ENCODE measurements at places on chromosomes 11 and 22. TPM values are rescaled to one million over a fixed set of nuclear protein-coding genes. Genes with fewer than 3 reads are reported as not detected.

The PATE1 gene
- total RNA-seq = not detected

GRCh38 chr11:13163158-13163557 is 114.4 kb upstream of the BMAL1 start:
- no peak for DNase-seq

- no peak for DNase-seq
Measured at GRCh38 chr11:55970935-55971334, 1.2 kb upstream of the OR10AG1 start.

DNA sequence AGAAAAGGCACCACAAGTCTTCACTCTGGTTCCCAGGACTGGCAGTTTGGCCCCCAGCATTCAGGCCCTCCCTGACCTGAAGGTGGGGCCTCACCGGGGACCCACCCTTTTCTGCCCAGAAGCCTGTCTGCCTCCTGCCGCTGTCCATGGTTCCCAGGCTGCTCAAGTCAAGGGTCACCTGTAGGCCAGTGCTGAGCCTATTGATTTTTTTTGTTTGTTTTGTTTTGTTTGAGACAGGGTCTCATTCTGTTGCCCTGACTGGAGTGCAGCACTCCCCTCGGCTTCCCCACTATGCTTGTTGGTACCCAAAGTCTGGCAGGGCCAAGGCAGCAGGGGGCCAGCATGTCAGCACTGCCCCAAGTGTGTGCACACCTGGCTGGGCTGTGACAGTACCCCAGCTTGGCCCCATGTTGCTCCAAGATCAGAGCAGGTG is 11.0 kb upstream of the MED17 start:
- no peak for DNase-seq

DNA sequence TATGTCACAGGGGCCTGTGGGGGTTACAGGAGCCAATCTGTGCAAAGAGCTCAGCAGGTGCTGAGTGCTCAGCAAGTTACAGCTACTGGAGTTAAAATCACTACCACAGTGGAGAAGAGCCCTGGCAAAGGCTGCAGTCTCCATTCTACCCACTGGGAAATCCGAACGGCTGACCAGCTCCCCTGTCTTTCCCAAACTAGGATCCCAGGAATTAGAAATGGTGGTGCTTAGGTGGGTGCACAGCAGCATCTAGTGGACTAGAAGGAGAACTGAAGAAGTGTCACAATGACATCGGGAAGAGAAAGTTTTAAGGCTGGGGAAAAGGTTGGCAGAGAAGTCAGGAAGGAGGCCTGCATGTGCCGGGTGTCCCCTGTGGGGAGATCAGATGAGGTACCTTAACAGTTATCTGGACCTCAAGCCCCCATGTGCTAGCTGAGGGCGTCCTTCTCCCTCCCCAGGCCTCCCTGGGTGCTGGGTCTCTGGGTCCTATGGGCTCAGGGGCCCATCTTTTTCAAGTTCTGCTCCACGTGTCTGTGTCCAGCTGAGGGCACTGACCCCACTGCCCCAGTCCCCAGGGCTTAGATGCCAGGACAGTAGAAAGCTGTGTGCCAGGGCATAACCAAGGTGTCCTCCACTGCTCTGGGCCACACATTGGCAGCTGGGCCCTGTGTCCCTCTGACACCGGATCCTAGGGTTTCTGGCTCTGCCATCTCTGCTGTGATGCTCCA is 1.9 kb downstream of the PIWIL3 start:
- DNase-seq = no peak

DNA sequence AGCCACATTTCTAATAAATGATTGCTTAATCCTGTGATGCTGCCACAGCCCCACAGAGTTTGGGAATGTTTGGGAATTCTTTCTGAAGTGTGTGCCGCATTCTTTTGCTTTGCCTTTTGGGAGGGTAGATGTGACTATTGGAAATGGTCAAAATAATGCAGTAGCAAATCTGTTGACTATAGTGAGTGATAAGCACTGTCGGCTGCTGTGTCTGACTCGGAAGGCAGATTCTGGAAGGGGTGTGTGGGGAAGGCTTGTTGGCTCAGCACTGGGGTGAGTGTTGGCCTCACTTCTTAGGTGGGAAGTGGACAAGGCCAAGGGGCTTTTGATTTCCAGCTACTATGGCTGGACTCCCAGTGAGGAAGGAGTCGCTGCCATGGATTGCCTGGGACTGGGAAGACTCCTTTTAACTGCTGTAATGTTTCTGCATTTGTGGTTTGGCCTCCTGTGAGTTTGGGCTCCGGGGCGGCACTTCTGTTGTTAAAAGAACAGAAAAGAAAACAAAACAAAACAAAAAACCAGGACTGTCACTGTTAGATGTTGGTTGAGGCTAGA is 20.1 kb downstream of the ZBTB16 start:
- DNase-seq = no peak

DNA sequence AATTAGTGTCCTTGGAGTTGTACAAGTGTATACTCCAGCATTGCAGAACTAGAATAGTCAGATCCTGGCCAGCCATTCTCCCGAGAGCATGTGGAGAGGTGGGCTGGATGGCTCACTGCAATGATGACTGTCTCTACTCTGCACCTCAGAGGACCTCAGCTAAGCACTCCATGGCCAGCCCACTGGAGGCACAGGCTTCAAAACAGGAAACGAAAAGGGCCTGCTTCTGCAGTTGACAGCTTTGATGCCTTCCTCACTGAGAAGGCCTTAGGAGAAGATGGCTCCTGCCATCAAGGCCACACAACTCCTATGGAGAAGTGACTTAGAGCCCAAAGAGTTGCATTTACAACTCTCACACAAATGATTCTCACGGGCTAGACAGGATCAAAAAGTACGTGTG is 9.1 kb downstream of the POLD4 start:
- no peak for DNase-seq

Measured in PC-9 (cell line).